PC-9 (cell line): ENCODE measurements at places on chromosomes 1 and 21.
A peak's percentile ranks its signal among the peaks of the same experiment; 100 is the strongest.

GRCh38 chr21:33880626-33881025 lies 35.0 kb downstream of the ATP5PO start:
- DNase-seq = no peak

- DNase-seq = peak; percentile 94
Measured at GRCh38 chr1:8120693-8121260, 94.7 kb upstream of the ERRFI1 start.

GRCh38 chr1:152125834-152126443 lies 10.7 kb upstream of the TCHH start:
- DNase-seq = no peak

GRCh38 chr1:1978108-1978507 lies 25.5 kb downstream of the CFAP74 start:
- DNase-seq = no peak

- DNase-seq = no peak
Measured at GRCh38 chr1:213976665-213977485, 10.9 kb upstream of the PROX1 start.

- no peak for DNase-seq
Measured at GRCh38 chr1:11823366-11824137, 17.6 kb downstream of the CLCN6 start.

DNA sequence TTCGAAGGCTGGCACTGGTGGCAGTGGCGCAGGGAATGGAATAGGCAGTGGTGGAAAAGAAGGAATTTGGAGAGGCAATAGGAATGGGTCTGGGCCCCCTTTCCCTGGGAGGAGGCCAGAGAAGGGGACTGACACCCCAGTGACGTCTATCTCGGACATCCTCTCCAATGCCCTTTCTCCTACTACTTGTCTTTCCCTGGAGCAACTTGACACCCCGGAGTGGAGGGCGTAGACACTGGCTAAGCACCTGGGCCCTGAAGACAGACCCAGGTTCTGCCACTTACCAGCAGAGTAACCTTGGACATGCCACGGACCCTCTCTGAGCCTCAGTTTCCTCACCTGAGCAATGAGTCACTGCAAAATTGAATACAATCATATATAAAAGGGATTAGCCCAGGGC lies 86.8 kb downstream of the CAMK2N1 start:
- DNase-seq = no peak

GRCh38 chr1:19317126-19317910 lies 5.2 kb downstream of the SLC66A1 start:
- no peak for DNase-seq

DNA sequence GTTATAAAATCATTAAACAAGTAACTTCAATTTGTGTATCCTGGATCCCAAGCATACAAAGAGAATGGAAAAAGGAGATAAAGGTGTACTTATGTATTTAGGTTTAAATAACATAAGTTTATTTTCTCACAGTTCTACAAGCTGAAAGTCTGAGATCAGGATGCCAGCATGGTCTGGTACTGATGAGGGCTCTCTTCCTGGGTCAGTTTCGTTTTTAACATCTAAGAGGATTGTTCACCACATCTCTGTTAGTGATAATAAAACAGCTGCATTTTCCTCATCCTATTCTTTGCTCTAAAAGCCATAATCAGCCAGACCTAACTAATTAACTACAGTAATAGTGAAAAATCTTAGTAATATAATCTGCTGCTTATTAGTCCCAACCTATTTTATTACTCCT lies 5.2 kb downstream of the EGLN1 start:
- no peak for DNase-seq

GRCh38 chr1:165631342-165632151 lies 513 bp downstream of the MGST3 start:
- DNase-seq = peak; percentile 58

DNA sequence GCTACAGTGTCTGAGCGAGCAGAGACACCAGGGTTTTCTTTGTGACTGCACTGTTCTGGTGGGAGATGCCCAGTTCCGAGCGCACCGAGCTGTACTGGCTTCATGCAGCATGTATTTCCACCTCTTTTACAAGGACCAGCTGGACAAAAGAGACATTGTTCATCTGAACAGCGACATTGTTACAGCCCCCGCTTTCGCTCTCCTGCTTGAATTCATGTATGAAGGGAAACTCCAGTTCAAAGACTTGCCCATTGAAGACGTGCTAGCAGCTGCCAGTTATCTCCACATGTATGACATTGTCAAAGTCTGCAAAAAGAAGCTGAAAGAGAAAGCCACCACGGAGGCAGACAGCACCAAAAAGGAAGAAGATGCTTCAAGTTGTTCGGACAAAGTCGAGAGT lies 2.7 kb downstream of the ZBTB18 start:
- no peak for DNase-seq

GRCh38 chr21:33028773-33029384 lies 3.1 kb downstream of the OLIG2 start:
- no peak for DNase-seq

- no peak for DNase-seq
Measured at GRCh38 chr1:19076841-19077616, 120.6 kb upstream of the IFFO2 start.

DNA sequence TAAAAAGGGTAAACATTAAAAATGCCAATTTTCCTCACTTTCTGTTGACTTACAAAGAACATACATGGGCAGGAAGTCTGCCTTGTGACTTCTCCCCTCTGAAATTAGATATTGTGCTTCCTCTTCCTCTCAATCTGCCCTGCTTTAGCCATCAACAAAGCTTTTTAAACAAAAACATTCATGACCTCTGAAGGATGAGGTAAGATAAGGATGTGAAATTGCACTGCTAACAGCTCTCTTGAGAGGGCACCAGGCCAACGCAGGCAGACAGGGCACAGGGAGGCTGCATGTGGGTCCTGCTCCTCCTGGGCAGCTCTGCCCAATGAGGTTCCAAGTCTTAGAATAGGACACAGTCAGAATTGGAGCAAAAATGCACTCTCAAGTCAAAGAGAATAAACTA lies 62.1 kb downstream of the DEGS1 start:
- no peak for DNase-seq

GRCh38 chr1:93907718-93908117 lies 1.5 kb downstream of the GCLM start:
- no peak for DNase-seq

DNA sequence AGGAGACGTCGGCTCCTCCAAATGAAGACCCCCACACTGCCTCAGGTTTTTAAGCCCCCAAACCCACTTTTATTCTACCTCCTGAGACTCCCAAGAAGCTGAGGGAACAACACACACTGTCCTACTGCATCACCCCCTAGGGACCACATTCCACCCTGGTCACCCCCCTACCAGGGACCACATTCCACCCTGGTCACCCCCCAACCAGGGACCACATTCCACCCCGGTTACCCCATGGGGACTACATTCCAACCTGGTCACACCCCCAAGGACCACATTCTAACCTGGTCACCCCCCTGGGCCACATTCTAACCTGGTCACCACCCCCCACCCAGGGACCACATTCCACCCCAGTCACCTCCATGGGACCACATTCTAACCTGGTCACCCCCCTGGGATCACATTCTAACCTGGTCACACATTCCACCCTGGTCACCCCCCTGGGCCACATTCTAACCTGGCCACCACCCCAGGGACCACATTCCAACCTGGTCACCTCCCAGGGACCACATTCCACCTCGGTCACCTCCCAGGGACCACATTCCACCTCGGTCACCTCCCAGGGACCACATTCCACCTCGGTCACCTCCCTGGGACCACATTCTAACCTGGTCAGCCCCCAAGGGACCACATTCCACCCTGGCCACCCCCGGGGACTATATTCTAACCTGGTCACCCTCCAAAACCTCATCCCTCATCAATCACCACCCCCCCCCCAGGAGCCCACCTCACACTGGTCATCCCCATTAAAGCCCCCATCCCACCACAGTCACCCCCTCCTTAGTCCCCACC lies 587.6 kb downstream of the NPHP4 start:
- peak; percentile 83 for DNase-seq

DNA sequence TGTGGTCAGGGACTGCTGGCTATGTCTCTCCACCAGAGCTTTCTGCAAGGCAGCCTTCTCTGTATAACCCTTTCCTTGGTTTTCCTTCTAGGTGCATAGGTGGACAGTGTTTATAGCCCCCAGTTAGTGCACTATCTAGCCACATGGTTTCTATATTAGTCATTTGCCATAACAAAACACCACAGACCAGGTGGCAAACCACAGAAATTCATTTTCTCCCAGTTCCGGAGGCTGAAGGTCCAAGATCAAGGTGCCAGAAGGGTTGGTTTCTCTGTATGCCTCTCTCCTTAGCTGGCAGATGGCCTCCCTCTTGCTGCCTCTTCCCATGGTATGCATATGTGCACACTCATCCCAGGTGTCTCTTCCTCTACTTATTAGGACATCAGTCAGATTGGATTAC lies 106.4 kb downstream of the KAZN start:
- no peak for DNase-seq

- no peak for DNase-seq
Measured at GRCh38 chr1:3133686-3134085, 64.7 kb downstream of the PRDM16 start.

DNA sequence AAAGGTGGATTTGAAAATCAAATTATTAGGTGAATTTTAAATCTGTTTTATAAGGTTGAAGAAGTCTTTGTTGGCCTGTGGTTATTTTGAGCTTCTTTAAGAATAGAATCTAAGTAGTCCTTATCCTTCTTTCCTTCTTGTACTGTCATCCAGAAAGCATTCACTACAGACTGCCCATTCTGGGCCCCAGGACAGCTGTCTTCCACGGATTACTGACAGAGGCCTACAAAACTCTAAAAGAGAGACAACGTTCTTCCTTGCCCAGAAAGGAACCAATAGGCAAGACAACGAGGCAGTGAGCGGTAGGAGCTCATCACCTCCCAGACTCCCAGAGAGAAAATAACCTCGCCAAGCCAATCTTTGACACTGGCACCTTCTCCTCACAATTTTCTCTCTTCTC lies 24.4 kb upstream of the PIGC start:
- no peak for DNase-seq

DNA sequence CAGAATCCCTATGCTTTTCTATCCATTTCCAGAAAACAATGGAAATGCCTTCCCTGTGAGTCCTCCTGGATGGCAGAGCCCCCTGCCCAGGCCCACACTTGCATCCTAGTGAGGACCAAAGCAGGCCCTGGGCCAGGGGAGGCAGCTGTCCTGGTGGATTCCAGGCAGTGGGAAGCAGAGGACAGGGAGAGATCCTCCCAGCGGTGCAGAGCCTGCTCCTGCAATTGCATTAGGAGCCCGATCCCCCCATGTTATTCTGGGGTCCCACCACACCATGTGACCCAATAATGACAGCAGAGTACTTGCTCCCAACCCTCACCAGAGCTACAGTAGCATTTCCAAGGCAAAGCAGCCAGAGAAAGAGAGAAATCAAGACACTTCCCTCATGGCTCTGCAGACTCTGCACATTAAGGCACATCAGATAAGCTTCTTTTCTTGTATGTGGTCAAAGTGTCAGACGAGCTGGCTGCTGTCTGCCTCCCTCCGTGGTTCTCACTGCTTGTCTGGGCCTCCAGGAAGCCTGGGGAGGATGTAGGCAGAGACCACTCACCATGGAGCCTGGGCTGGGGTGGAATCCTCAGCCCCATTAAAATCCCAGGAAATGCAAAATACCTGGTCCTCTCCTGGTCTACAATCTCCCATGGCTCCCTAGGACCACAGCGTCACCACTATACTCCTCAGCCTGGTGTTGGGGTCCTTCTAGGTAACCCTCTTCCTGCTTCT lies 54.9 kb upstream of the RUNX3 start:
- DNase-seq = no peak

- DNase-seq = no peak
Measured at GRCh38 chr1:56385314-56385713, 194.0 kb downstream of the PLPP3 start.

DNA sequence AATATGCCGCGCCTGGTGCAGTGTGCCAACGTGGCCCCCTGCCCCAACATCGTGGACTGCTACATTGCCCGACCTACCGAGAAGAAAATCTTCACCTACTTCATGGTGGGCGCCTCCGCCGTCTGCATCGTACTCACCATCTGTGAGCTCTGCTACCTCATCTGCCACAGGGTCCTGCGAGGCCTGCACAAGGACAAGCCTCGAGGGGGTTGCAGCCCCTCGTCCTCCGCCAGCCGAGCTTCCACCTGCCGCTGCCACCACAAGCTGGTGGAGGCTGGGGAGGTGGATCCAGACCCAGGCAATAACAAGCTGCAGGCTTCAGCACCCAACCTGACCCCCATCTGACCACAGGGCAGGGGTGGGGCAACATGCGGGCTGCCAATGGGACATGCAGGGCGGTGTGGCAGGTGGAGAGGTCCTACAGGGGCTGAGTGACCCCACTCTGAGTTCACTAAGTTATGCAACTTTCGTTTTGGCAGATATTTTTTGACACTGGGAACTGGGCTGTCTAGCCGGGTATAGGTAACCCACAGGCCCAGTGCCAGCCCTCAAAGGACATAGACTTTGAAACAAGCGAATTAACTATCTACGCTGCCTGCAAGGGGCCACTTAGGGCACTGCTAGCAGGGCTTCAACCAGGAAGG lies 4.3 kb downstream of the GJB3 start:
- DNase-seq = no peak

DNA sequence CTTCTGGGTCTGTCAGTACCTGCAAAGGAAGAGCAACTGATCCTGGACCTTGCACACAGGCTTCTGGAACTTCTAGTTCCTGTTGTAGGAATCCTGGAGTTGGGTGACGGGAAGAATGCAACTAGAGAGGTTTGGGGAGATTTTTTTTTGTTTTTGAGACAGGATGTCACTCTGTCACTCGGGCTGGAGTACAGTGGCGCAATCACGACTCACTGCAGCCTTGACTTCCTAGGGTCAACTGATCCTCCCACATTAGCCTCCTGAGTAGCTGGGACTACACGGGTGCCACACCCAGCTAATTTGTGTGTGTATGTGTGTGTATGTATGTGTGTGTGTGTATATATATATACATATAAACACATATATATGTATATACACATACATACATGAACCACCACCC lies 18.8 kb downstream of the ENTREP3 start:
- DNase-seq = no peak

DNA sequence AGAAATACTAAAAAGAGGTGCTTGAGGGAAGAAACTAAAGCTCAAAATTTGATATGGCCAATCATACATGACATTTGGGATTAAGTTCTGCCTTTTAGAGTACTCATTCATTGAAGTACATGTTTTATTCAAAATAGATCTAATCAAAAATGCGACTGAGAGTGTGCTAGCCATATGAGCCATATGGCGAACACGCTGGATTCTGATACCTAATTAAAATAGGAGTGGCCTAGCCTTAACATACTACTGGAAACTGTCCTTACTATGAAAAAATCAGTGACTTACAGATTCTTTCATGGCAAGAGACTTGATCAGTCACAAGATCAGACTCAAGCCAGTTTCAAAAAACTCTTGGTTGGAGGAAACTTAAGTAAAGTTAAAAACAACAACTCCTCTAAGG lies 73.9 kb downstream of the PTGER3 start:
- no peak for DNase-seq

DNA sequence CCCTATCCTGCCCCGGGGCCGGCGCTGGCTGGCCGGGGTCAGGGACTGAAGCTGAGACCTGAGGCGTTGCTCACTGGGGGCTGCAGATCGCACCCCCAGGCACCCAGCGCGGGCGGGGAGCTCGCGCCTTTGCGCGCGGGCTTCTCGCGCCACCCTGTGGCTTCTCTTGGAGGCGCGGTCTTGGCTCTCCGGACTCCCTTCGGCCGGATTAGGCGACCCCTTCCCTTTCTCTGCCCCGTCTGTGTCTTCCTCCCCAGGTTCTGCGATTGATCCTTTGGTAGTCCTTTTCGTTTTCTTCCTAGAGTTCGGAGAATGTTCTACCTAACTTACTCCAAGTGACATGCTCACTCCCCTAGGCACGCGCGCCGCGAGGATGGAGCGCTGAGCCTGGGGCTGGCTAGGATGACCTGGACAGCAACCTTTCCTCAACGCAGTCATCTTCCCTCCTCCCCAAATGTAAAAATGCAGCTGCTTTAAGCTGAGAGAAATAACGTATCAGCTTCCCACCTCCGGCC lies 495 bp upstream of the NTRK1 start:
- peak; percentile 49 for DNase-seq
